Activated T-helper 1 cell treated with anti-CD3 and anti-CD28 coated beads, Interleukin-2, amount 50 U/mL, for 16 hours (primary cell): ENCODE measurements at places on chromosomes 11 and 22.

DNA sequence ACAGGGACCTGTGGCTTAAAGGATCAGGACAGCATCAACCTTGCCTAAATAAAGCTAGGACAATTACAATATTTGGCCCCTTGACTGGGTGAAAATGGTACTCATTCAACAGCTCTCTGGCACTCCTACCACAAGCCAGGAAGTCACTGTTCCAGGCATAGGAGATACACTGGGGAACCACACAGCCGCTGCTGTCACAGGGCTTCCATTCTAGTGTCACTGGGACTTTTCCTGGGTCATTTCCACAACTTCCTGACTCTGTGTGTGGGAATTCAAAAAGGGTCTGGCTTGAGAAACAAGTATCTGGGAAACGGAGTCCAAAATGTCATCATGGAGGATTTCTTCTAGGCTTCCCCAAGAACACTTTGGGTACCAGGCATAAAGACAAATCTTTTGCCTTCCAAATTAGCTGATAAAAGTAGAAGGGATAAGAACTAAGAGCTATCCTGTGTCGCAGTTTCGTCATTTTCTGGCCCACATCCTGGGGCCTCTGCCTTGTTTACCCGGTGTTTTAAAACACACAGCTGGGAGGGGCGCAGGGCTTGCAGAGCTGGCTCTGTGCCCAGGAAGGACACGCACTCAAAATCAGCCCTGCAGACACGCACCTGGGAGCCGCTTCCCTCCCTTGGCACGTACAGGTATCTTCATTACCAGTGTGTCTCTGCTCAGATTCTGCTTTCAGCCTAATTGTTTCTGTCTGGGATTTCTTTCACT, 38.0 kb downstream of the TMEM45B start:
- DNase-seq = peak; percentile 74

DNA sequence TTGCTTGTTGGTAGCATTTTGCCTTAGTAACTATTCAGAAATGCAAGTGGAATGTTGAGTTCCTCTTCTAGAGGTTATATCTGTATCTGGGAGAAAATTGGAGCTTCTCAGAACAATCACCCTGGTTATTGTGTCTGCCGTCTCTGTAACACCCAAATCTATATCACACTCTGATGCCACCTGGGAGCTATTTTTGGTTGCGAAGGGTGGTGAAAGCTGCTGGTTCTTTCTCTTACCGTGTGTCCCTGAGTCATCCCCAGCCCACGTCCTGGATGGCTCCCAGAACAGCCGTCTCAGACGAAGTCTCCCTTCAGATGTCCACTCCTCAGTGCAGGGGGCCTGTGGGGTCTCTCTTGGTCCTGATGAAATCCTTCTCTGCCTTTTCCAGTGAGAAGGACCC, 83.5 kb downstream of the C22orf31 start:
- DNase-seq = no peak

GRCh38 chr11:89381094-89381493, 110.1 kb downstream of the NOX4 start:
- DNase-seq = no peak

DNA sequence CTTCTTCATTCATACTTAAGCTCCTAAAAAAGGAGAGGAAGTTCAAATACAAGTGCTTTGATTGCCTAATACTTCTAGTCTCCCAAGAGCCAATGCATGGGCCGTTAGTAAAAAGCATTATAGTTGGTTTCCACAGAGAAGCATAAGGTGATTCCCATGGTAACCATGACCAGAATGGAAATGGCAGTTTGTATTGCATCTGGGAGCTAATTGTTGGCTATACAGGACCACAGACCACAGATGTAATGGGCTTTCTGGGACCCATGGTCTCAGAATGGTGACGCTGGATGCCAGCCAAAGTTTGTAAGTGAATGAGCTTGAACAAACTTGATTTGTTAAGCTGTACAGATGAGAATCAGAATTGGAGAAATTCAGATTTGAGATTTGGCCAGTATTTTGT, 333.9 kb upstream of the C11orf87 start:
- no peak for DNase-seq

- no peak for DNase-seq
These were observed 506.1 kb downstream of the MIAT start for GRCh38 chr22:27163162-27164137.

DNA sequence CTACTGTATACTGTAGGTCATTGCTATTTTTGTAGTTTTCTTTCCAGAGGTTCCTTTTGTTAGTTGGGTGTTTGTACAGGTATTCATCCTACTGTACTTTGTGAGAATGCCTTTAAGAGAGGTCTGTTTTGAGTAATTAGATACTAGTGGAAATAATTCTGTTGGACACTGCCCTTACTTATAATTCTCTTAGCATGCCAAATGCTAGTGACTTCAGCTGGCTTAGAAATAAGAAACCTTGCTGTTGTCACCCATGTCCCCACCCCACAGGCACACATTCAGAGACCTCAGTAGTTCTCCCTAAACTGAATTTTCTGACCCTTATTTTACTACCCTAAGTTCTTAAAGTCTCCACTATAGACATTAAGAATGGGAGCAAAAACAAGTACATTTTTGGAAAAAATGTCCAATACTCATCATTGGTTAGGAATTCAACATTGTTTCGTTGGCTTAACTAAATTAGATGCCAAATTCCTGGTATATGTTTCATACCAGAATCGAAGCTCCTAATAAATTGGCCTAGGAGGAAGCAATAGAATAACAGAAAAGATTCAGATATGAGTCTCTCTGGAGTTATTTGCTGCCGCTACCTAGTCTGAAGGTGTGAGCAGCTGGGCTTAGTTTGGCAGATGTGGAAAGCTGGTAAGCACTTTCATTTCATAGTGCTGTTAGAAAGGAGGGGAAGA, 28.4 kb downstream of the ZNF143 start:
- DNase-seq = no peak

DNA sequence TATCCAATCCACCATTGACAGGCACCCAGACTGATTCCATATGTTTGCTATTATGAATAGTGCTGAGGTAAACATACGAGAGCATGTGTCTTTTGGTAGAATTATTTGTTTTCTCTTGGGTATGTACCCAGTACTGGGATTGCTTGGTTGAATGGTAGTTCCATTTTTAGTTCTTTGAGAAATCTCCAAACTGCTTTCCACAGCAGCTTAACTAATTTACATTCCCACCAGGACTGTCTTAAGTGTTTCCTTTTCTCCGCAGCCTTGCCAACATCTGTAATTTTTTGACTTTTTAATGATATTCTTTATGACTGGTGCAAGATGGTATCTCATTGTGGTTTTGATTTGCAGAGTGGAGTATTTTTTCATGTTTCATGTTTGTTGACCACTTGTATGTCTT, 8.3 kb downstream of the FDX1 start:
- no peak for DNase-seq

- no peak for DNase-seq
These were observed 27.9 kb downstream of the SLC25A17 start for GRCh38 chr22:40791241-40791640.

DNA sequence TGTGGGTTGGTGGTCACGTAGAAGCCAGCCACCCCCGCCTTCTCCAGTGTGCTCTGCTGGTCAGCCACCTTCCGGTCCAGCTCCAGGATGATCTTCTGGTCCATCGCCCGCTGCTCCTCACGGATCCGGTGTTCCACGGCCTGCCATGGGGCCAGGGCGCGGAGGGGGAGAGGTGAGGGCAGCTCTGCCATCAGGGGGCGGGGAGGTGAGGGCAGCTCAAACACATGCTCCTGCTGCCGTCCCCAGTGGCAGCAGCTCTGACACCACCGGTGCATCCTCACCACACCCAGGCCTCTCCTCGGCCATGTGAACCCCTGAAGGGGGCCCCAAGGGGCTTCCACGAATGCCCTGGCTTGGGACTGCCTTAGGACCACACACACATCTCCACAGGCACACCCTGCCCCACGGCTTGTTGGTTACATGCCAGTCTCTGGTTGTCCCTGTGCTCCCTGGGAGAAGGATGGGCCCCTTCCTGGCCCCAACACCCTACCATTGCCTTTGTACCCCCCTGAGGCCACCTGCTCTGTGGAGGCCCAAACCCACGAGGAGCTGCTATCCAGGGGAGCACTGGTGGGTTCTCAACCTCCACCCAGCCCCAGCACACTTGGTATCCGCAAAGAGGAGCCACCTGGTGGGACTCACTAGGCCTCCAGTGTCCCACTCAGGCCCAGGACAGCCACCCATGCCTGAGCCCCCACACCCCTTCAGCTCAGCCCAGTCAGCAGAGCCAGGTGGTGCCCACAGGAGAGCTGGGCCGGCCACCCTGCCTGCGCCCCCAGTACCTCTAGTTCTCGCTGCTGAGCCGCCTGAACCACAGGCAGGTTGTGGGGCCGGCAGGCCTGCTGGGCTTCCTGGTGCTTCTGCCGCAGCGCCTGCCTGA, 4.3 kb downstream of the DGCR6L start:
- no peak for DNase-seq

DNA sequence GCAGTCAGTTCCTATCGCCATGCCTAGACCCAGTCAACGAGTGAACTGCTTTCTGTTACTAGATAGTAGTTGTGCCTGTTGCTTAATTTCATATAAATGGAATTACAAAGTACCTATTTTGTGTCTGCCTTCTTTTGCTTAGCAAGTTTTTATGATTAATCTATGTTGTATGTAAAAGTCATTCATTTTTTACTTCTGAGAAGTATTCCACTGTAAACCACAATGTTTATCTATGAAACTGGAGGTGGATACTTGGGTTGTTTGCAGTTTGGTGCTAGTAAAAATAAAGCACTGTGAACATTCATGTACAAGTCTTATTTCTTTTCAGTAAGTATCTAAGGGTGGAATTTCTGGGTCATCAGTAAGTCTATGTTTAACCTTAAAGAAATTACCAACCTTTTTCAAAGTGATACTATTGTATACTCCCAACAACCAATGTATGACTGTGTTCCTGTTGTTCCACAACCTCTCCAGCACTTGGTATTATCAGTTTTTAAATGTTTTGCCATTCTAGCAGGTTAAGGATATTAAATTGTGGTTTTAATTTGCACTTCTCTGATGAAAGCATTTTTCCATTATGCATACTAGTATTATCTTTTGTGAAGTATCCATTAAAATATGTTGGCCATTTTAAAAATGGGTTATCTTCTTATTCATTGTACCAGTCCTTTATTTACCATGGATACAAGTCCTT, 68.2 kb downstream of the DNAJC24 start:
- no peak for DNase-seq

GRCh38 chr11:60485987-60486386, 6.6 kb upstream of the MS4A12 start:
- DNase-seq = no peak

DNA sequence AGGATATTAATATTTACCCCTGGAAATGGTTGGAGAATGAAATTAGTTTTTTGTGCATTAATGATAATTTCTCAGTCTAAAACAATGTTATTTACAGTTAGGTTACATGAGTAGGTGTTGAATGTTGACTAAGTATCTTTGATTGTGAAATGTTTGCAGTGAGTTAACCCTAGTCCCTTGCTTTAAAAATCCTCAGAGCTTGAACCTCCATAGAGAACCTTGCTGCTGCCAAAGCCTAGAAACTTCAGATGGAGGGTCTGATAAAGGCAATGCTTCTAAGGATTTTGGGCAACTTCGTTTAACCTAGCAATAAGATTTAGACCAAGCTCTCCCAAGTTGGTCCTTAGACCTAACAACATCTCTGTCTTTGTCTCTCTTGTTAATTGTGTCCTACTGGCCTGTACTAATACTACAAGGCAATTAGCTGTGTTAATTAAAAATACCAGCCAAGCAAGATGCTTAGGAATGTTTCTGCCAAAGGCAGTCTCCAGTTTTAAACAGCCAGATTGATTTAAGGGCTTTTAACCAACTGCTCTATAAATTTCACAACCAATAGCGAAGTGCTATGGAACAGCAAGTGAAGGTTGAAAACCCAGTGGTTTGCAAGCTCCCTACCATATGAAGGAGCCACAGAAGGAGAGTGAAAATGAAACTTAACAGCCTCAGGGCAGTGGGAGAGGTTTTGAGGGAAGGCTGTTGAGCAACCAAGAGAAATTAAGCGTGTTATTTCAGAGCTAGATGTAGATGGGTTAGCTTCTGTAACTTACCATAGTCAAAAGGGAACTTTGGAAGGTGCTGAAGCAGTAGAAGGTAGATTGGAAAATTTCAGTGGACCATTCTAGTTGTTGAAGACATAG, 295.9 kb upstream of the ANO5 start:
- no peak for DNase-seq
